Activated CD4-positive, alpha-beta T cell treated with anti-CD3 and anti-CD28 coated beads for 48 hours (primary cell): ENCODE measurements at places on chromosomes 4 and X.

DNA sequence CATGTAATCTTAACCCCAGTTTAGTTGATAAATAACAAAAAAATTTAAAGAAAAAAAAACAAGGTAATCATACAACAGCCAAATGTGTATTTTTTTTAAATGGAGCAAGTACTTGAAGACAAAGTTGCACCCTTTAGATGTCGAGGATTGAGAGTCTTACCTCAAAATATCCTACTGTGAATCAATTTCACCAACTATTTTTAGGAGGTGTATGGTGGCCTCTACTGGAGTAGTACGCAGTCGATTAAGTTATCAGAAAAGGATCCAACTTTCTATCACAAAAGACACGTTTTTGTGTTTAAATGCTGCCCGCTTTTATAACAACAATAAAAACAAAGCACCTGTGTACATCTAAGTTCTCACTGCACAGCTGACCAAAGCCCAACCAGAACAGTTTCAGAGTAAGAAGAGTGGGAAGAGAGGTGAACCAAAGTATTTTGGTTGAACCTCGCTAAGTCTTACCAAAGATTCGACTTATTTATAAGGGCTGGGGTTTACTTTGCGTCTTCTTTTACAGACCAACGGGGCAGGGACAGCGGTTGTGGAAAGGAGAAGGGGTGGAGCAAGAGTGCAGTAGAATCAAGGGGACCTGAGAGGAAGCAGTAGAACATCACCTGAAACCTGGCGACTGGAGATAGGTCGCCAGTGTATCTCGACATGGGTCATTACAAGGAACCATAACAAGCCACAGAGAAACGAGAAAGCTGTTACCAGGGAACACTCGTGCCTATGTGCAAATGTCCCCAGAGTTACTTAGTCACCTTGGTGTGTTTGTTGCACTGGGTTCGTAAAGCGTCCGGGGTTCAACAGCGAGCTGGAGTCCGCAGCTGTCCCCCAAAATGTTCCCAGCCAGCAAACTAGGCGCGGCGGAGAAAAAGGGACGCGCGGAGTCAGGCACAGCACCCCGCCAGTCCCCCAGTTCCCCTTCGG lies 1.1 kb downstream of the RPS6KA6 start:
- no peak for DNase-seq

GRCh38 chr4:6121276-6121850 lies 79.0 kb downstream of the JAKMIP1 start:
- DNase-seq: no peak

- DNase-seq: no peak
Measured at GRCh38 chr4:105149771-105150170, 3.1 kb downstream of the TET2 start.

- no peak for DNase-seq
Measured at GRCh38 chr4:108058685-108059440, 69.2 kb downstream of the HADH start.

- DNase-seq: no peak
Measured at GRCh38 chrX:66012094-66012534, 27.8 kb downstream of the VSIG4 start.

DNA sequence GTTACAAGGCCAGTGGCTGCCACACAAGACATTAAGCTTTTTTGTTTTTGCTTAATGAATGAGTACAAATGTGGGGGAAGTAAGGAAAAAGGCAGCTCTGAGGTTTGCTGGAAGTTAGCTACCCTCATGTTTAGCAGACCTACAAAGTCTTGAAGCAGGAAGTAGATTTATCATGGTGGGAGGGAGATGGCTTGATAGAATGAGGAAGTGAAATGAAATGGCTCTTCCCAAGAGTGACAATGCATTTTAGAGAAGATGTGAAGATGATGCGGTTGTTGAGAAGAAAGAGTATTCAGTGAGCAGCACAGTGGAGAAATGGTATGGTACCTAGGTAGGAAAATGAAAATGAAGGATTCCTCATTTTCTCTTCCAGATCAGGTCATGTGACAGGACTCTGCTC lies 108.0 kb downstream of the SLIT2 start:
- no peak for DNase-seq

GRCh38 chrX:68750316-68750715 lies 78.5 kb upstream of the EFNB1 start:
- DNase-seq: no peak

GRCh38 chr4:177177541-177178081 lies 132.1 kb upstream of the NEIL3 start:
- DNase-seq: no peak

DNA sequence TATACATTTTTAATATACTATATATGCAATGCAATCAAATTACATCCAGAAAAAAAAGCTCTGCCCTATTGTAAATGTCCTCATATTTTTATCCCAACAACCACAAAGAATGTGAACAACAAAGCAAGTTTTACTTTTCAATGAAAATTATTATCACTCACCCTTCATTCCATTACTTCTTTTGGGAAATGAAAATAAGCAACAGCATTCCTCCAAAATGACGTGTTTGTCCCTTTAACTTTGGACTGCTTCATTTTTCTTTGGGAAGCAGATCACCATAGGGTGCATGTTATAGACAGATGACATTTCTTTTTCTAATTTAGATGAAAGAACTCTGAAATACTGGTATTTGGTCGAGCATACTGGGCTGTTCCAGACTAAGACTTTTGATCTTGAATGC lies 667.1 kb upstream of the BOD1L1 start:
- no peak for DNase-seq

DNA sequence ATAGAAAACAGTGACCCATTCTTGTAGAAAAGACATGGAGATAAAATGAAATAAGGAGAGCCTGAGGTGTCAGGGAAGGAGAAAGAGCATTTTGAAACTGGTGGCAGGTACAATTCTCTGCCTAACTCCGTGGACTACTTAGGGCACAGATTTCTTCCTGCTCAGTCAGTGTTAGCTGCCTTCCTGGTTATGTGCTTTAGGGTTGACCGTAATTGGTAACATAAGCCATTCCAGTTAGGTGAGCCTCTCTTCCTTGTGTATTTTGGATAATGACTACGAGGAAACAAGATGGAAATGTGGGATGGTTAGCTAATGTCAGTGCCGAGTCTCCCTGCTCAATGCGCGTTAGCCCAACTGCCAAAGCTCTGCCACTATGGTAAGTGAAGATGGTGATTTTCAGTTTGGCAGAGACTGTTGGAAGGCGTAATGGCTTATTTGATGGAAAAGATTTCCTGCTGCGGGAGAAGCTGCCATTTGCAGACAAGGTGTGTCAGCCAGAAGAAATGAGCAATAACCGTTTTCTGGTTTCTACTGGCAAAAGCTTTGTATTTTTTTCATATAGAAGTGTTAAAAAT lies 174.1 kb downstream of the CBR4 start:
- DNase-seq: no peak
